ENCODE measurements at places on chromosomes 2 and 18.

- no peak for DNase-seq
Observed at GRCh38 chr2:171244970-171245782, 84.5 kb upstream of the TLK1 start.

DNA sequence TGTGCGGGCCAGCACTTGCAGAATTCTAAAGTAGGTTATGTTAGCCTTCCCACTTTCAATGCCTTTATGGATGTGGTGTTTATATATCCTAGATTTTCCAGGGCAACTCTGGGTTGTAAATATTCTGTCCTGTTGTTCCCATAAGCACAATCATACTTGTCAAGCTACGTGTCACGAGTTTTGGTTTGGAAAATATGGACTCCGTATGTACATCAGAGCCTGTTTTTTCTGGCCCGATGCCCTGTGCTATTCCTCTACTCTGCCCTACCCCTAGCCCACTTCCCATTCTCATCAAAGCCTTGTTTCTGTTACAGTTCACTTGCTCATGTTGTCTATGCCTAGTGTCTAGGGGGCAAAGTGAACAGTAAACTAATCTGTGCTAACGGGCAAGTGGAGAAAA is 27.0 kb upstream of the ZEB2 start:
- no peak for DNase-seq

DNA sequence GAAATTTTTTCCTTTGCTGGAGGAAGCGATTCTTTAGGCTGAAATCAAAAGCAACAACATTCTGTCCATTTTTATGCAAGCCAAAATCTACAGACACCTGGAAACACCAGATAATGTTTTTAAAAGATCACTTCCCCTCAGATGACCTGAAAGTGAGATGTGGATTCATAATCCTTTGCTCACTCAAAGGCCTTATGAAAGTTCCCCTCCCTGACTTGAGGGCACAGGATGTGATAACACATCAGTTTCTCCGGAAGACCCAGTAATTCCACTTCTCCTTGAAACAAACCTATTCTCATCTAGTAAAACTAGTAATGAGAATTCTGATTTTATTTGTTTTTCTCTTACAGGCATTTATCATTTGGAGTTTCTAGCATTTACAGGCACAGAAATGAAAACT is 218.3 kb upstream of the RND3 start:
- no peak for DNase-seq

DNA sequence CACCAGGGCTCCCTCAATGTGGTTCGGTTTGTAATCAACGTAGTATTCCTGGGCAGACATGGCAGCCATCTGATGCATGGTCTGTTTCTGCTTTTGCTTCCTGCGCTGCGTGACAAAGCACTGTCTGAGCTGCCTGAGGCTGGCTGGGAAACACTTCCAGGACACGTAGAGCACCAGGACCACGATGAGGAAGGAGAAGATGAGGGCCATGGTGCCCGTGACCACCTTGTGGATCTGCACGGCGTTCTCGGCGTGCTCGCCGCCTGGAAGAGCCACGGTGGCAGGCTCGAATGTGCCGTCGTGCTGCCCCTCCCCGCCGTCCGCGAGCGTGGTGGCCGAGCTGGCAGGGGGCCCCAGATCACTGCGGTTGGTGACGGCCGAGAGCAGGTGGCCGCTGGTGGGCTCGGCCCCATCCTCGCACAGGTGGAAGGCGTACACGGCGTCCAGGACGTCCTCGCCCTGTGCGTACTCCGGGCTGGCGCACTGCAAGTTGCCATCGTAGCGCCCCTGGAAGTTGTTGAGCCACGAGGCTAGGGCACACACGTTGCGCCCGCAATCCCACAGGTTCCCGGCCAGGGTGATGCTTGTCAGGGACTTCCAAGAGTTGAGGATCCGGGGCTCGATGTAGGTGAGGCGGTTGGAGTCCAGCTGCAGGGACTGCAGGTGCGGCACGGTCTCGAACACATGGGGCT is 2.1 kb downstream of the LRRTM1 start:
- DNase-seq: no peak

GRCh38 chr18:68221111-68221724 is 493.7 kb downstream of the TMX3 start:
- no peak for DNase-seq

- DNase-seq: no peak
Observed at GRCh38 chr2:166417669-166418068, 41.9 kb upstream of the SCN9A start.

DNA sequence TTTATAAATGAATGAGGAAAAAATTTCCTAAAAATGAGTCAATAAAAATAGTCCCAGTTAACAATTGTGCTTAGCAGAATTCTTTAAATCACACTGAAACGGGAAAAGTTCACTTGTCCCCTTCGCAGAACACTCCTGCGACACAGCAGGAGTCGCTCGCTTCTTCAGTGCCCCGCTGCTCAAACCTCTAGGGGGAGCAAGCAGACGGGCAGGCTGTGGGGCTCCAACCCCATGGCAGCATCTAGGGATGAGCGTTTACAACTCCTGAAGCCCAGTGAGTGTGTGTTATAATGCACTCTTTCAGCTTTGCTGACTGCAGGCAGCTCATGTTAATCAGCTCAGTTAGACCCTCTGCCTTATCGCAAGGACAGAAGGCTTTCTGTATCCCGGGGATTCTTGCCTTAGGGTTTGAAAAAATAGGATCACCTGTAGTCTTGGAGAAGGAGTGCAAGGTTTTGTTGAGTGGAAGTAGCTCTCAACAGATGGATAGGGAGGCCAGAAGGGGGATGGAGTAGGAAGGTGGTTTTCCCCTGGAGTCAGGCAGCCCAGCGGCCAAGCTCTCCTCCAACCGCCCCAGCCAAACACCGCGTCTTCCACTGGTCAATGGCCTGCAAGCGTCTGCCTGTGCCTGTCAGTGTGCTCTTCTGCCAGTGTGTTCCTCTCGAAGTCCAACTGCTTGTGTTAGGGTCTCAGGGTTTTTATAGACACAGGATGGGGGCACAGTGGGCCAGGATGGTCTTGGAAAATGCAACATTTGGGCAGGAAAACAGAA is 1977.7 kb upstream of the LRRTM1 start:
- no peak for DNase-seq

- no peak for DNase-seq
Observed at GRCh38 chr2:97911206-97911921, 84.4 kb downstream of the TMEM131 start.

DNA sequence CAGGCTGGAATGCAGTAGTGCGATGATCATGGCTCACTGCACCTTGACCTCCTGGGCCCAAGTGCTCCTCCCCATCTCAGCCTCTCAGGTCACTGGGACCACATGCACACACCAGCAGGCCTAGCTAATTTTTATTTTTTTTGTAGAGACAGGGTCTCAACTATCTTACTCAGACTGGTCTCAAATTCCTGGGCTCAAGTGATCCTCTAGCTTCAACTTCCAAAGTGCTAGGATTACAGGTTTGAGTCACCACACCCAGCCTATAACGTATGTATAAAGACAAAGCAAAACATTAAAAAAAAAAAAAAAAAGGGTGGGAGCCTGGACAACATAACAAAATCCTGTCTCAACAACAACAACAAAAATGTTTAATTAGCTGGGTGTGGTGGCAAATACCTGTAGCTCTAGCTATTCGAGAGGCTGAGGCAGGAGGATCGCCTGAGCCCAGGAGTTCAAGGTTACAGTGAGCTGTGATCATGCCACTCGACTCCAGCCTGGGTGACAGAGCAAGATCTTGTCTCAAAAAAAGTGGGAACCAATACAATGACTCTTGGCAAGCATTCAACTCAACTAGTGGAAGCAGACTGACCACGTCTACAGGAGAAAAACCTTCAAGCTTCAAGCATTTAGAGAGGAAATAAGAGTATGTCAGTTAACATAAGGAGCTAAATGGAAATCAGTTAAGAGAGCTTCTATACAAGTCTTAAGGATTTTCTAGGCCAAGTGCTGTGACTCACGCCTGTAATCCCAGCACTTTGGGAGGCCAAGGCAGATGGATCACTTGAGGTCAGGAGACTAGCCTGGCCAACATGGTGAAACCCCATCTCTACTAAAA is 2.6 kb downstream of the GTF3C2 start:
- no peak for DNase-seq

GRCh38 chr2:19774805-19775176 is 127.0 kb downstream of the TTC32 start:
- no peak for DNase-seq

- no peak for DNase-seq
Observed at GRCh38 chr18:39166776-39167175, 1601.2 kb upstream of the CELF4 start.

DNA sequence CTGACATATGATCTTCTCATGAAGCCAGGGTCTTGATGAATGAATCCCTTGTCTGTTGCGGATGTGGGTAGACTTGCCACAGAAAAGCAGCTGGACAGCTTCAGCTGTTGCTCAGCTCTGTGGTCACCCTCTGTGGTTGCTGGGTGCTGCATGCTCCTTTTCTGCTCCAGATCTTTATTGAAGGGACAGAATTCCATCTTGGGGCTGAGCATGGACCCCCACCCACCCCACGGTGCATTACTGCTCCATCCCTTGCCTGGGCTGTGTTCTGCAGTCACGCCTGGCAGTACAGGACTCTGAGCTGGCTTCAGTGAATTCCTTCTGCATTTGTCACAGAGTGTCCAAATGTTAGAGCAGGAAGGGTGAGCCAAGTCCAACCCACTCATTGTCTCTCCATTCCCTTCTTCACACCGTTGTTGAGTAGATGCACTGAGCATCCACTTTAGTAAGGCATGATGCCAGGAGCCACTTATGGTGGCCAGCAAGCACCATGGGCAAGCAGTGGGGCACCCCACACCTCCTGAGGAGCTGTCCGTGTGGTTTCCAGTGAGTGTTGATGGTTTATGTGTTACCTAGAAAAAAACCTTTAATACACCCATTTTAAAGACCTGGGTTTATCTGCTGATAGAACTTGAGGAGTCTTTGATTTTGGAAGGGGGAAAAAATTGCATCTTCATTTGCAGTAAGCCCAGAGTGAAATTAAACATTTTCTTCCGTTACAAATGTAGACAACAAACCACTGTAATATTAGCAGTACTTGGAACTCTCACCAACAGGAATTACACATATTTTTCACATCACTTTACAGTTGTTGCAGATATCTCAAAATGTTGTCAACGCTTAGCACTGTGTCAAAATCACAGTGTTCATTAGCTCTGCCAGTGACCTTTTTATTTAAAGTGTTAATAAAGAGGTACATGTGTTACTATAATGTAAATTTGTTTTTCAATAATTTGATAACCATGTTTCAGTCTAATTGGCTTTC is 14.7 kb upstream of the ITGB6 start:
- DNase-seq: no peak

DNA sequence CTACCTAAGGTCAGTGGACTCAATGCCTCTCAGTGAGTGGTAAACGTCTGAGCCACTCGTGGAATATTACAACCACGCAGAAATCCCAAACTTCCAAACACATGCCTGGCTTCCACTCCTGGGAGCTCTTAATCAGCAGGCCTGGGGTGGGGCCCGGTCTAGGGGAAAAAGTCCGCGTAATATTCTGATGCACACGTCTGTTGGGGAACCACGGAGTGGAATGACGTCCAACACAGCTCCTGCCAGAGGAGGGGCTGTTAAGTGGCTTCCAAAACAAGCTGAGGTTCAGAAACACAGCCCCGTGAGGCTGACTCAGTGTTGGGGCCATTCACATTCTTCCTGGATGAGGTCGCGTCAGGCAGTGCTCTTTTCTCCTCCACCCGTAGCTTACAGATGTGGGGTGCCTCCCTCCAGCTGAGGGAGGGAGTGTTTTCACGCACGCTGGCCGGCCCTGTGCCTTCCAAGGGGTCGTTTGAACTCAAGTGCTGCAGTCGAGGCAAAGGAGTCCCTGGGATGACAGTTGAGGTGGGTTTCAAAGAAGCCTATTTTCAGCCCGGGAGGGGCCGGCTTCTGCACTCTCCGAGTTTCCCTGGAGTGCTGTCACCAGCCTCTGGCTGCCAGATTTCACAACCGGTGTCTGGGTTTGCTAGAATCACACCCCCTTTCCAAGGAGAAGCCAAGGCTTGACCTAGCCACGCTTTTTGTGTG is 73.1 kb downstream of the ACKR3 start:
- no peak for DNase-seq

GRCh38 chr18:45540125-45540524 is 75.2 kb upstream of the SLC14A2 start:
- DNase-seq: no peak

DNA sequence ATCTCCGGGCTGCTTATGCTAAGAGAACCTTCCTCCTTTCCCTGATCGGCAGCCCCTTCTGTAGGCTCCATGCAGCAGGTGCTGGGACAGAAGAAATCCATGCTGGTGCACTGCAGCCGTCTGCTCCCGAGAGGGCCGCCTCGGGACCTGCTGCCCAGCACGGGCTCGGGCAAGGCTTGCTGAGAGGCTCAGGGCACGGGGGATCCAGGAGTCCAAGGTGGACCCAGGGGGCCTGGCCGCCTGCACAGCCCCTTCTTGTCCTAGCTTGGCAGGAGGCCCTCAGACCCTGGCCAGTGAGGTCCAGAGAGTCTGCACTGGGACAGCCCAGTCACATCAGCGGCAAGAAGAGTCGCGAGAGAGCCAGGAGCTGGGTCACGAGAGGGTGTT is 13.3 kb upstream of the DUSP2 start:
- DNase-seq: no peak

DNA sequence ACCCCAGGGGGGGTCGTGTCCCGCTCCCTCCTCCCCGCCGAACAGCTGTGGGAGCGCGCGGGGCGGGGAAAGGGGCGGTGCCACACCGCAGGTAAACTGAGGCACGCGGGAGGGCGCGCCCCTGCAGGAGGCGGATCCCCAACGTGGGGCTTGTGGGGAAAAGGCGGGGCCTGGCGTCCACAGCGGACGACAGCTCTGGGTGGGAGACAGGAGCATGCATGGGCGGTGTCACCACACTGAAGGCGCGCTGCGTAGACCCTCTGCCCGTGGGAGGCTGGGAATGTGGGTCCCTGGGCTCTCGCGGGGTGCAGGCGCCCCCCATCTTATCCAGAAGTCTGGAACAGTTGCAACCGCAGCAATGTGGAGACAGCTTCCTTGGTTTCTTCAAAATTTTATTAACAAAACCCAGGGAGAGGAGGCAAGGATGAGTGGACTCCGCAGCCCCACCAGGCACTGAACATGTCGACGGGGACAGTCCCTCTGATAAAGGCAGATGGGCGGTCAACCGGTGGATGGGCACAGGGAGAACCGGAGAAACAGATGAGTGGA is 723 bp upstream of the MBD1 start:
- no peak for DNase-seq

DNA sequence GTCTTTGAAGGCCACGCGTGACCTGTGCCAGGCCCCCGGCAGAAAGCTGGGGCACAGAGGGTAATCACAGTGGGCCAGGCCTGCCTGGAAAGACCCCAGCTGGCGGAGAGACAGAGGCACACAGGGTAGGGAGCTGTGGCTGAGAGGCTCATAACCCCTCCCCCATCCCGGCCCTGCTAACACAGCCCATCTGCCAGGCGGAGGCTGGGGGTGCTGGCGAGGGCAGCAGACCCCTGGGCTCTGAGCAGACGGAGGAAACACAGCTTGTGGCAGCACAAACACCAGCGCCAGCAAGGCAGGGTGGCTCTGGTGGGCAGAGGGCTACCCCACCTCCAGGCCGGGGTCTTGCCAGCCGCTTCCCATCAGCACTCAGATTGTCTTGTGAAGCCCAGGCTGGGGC is 19.0 kb downstream of the HS6ST1 start:
- no peak for DNase-seq

DNA sequence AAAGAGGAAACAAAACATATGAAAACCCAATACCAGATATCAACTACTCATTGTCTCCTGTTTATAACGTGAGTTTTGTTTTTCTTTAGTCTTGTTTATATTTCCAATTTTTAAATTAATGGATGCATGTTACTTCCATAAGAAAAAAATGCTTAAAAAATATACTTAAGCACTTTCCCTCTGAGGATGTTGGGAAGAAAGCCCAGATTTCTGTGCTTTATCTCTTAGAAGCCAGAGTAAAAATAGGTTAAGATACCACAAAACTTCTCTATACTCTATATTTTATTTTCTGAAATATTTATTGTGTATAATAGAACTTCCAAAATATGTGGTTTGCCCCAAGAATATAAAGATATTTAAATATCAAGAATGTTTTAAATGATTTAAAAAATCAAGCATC is 633.9 kb downstream of the STK39 start:
- DNase-seq: no peak

All from activated CD4-positive, alpha-beta T cell treated with anti-CD3 and anti-CD28 coated beads, Interleukin-2, amount 50 U/mL, for 1 hour (primary cell).